Right lobe of liver (tissue), 6 donors: ENCODE measurements at places on chromosomes 7 and 10. TPM values are rescaled to one million over a fixed set of nuclear protein-coding genes. Genes with fewer than 3 reads are reported as not detected.

- DNase-seq = no peak
These were observed 189.9 kb upstream of the LYZL1 start for GRCh38 chr10:29099001-29099400.

- no peak for DNase-seq
These were observed 110.2 kb downstream of the FZD1 start for GRCh38 chr7:91374321-91374989.

DNA sequence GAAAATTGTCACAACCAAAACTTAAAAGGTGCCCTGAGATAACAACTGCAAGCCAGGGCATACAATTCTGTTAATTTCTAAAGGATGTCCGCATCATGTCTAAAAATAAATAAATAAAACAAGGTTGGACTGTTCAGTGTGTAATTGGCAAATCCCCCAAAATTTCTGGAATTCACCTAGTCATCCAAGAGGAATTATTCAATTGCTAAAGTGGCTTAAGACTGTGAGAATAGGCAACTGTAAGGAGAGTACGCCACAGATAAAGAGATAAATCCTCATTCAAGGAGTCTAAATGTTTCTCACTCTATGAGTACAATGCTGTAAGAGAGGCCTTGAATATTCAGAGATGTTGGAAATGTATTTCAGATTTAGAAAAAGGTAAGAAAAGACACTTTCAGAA, 37.2 kb downstream of the PIK3AP1 start:
- DNase-seq = no peak

Gene ZPBP
- not detected for total RNA-seq

Gene FFAR4
- total RNA-seq = 0.25 TPM

- DNase-seq = no peak
These were observed 89.8 kb downstream of the ZMIZ1 start for GRCh38 chr10:79158402-79159097.

Gene MNX1
- total RNA-seq = not detected

Gene ANKRD30A
- total RNA-seq = not detected

- no peak for DNase-seq
These were observed 6.9 kb downstream of the PPIF start for GRCh38 chr10:79354141-79354540.

DNA sequence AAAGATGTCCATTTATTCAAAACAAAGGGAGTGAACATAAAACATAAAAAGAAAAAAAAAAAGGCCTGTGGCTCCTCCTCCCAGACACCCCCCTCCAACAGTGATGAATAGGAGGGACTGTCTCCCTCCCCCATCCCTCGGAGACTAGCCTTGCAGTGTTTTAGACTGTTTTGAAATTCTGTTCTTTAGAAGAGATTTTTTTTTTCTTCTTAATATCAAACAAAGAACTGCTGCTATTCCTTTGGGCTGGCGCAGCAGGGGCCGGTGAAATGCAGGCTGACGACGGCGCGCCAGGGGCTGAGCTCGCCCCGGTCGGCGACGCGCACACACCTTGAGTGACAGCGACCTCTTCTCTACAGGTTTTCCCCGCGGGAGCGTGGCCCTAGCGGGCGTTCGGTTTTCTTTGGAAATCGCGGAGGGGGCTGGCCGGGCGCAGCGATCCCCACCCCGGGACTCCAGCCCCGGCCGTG, at the start of gene LANCL2:
LANCL2 (plus strand) TSS at position 133 of the 470 bp plus-strand sequence. CDS start 689 bp downstream, outside the sequence.
- no peak for DNase-seq

- no peak for DNase-seq
These were observed 1250.6 kb downstream of the GATA3 start for GRCh38 chr10:9305018-9305655.

DNA sequence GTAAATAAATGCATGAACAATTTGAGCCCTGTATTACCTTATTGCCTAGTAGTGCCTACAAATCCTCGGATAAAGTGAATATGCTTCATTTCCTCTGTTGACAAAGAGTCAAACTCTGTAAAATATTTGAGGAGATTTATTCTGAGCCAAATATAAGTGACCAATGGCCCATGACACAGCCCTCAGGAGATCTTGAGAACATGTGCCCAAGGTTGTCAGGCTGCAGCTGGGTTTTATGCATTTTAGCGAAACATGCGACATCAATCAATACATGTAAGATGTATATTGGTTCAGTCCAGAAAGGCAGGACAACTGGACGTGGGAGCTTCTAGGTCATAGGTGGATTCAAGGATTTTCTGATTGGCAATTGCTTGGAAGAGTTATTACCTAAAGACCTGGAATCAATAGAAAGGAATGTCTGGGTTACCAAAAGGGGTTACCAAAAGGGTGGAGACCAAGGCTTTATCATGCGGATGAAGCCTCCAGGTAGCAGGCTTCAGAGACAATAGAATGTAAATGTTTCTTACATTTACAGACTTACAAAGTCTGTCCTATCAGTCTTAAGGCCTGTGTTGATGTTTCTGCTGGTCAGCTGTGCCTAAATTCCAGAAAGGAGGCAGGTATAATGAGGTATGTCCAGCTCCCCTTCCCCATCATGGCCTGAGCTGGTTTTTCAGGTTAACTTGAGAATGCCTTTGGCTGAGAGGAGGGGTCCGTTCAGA, 220.1 kb upstream of the FZD1 start:
- DNase-seq = no peak

Gene ITPRID1
- total RNA-seq = not detected

- DNase-seq = no peak
These were observed 108.8 kb downstream of the GLRX3 start for GRCh38 chr10:130244928-130245495.

Gene DBF4
- total RNA-seq = 2.3 TPM

GRCh38 chr7:24200407-24200966, 83.5 kb upstream of the NPY start:
- no peak for DNase-seq

DNA sequence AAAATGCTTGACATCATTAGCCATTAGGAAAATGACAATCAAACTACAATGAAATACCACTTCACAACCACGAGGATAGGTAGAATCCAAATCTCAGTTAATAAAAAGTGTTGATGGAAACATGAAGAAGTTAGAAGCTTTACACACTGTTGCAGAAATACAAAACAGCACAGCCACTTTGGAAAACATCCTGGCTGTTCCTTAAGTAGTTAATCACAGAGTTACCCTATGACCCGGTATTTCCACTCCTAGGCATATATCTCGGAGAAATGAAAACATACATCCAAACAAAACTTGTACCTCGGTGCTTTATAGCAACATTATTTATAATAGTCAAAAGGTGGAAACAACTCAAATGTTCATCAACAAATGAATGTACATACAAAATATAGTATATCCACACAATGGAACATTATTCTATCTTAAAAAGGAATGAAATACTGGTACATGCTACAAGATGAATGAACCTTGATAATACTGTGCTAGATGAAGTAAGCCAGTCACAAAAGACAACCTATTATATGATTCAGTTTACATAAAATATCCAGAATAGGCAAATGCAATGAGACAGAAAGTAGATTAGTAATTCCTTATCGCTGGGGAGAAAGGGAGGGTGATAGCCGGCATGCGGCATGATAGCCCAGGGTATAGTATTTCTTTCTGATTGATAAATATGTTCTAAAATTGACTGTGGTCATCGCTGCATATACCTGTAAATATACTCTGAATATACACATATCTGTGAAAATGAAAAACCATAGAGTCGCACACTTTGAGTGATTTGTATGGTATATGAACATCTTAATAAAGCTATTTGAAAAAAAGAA, 1.9 kb downstream of the VWDE start:
- DNase-seq = no peak

- no peak for DNase-seq
These were observed 175.0 kb downstream of the REEP3 start for GRCh38 chr10:63696205-63696604.

GRCh38 chr10:60335708-60336107, 54.0 kb downstream of the ANK3 start:
- no peak for DNase-seq

Gene SLC13A4
- total RNA-seq = 0.09 TPM

GRCh38 chr10:44389556-44389955, 4.7 kb upstream of the CXCL12 start:
- DNase-seq = no peak

- DNase-seq = no peak
These were observed 35.0 kb upstream of the MET start for GRCh38 chr7:116636997-116637396.

Gene FAM24B
- total RNA-seq = 0.43 TPM

Gene TMEM270
- total RNA-seq = not detected

Gene SFRP4
- total RNA-seq = 0.15 TPM

Gene VSTM4
- total RNA-seq = 2.2 TPM

Gene DNAJC1
- total RNA-seq = 22.5 TPM

Gene CRHR2
- not detected for total RNA-seq

GRCh38 chr7:16063716-16064675, 357.3 kb downstream of the CRPPA start:
- DNase-seq = no peak

Gene LAMTOR4
- total RNA-seq = 42.1 TPM
